Stimulated activated CD4-positive, alpha-beta T cell treated with anti-CD3 and anti-CD28 coated beads, Interleukin-4, amount 100 ng/mL, for 48 hours (primary cell): ENCODE measurements at places on chromosomes 5 and 9.

DNA sequence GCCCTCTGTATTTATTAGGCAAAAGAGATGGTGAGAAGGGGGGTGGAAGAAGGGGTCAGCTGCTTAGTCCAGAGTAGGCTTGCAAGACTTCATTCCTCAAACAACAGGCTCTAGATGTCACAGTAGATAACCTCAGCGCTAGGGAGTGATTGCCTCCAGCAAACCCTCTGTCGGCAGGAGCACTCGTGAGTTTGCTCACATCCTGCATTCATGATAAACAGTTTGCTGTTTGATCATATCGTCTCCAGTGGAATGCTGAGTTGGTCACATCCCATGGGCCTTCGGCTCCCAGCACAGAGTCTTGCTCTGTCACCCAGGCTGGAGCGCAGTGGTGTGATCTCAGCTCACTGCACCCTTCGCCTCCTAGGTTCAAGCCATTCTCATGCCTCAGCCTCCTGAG lies 3.6 kb downstream of the TTC23L start:
- no peak for DNase-seq

DNA sequence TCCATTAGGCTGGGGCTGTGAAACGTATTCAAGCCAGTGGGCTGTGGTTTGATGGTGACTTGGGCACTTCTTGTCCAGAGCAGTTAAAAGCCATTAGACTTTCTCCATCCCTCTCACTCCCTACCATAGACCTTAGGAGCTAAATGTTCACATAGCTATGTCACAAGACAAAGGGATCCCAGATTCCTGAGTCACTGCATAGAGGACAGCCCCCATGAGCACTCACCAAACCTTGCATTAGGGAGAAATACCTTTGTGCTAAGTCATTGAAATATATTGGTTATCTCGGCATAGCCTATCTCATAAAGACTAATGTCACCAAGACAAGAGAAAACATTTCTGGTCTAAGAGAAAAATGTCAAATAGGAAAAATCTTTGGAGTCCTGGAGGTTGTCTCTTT lies 104.3 kb downstream of the TRPM6 start:
- no peak for DNase-seq

DNA sequence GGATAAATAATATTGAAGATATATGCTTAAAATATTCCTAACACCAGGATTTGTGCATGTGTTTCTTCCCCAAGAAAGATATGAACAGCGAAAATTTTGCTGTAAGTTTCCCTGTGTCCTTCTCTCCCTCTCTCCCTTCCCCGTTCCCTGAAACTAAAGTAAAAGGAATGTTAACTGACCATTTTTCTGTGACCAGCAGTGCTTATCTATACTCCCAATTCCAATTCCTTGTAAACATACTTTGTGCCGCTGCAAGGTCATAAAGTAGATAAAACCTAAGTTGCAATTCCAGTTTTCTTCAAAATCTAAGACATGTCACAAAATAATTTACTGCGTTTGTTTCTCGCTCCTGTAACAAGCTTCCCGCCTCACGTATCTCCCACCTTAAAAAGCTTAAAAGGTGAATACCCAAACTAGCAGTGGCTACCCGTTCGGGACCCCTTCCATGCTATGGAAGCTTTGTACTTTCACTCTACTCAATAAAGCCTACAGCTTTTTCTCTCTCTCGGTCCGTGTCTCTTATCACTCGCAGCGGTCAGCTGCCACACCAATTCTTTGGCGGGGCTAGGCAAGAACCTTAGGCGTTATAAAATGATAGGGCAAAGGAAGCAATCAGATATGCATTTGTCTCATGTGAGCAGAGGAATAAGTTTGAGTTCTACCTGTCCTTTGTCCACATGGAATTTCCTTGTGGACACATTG lies 1798.0 kb downstream of the EFNA5 start:
- DNase-seq, result no peak

GRCh38 chr9:35858458-35858857 lies 11.7 kb downstream of the OR13J1 start:
- DNase-seq, result no peak

DNA sequence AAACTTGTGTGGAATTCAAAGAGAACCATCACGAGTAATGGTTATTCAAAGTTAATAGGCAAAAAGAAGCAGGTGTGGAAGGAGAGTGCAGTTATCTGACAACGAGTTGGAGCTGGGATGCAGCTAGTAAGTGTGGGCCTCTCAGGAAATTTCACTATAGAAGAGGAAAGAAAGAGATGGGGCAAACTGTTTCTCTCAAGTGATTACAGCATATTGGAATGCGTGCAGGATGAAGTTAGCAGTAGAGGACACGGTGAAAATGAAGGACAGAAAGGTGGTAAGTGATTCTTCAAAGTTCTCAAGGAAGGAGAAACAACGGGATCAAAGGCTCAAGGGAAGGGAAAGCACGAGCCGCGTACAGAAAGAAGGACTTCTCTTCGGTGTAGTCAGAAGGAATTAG lies 84.0 kb downstream of the ADAMTS12 start:
- no peak for DNase-seq

GRCh38 chr9:122183501-122183900 lies 23.8 kb downstream of the MORN5 start:
- DNase-seq, result no peak

GRCh38 chr9:70484232-70485130 lies 70.0 kb upstream of the KLF9 start:
- DNase-seq, result no peak

- DNase-seq, result no peak
Measured at GRCh38 chr9:36871606-36872005, 162.5 kb downstream of the PAX5 start.

GRCh38 chr5:54643685-54644106 lies 126.1 kb downstream of the SNX18 start:
- DNase-seq, result no peak
